NCI-H1092 (cell line): ENCODE measurements at places on chromosomes 4 and X.

DNA sequence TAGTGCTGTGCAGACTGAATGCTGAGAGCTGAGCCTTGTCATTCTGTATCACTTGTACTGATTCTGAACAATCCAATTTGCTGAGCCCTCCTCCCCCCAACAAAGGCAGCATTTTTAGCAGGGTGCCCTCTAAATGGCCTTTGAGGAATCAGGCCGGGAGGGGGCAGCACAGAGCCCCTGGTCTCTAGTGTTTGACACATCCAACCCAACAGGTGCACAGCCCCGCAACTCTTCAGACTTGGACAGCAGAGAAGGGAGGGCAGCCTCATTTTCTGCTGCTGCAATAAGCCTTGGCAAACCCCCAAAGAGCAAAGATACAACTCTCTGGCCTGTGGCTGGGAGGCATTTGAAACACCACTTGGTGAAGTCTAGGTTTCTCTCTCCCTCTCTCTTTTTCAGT is 3.4 kb downstream of the ATP1B4 start:
- peak; percentile 26 for DNase-seq

DNA sequence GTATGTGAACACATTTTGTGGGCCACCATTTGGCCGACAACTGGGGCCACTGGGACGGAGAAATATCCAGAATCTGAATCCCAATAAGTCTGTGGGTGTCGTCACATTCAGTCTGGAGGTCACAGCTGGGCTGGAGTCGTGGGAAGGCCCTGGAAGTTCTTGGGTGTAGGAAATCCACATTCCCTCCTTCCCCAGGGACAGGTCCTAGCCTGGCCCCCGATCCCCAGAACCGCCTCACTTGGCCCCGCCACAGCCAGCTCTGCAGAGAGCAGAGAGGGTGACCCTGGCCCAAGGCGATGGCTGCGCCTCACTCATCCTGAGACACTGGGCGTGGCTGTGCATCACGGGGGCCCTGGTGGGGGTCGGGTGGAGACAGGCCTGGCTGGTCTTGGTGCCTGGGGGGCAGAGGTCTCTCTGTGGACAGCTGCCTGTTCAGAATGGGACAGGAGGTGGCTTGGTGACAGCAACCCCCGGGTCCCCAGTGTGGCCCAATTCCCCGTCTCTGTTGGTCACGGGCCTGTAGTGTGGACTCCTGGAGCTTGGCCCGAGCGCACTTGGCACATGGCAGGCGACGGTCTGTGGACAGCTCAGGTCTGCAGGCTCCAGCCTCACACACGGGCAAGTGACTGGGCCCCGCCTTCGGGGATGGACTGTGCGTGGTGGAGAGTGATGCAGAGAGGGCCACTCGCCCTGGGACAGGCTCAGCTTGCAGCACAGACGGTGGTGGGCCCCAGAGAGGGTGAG is 16.4 kb downstream of the DOK7 start:
- no peak for DNase-seq

DNA sequence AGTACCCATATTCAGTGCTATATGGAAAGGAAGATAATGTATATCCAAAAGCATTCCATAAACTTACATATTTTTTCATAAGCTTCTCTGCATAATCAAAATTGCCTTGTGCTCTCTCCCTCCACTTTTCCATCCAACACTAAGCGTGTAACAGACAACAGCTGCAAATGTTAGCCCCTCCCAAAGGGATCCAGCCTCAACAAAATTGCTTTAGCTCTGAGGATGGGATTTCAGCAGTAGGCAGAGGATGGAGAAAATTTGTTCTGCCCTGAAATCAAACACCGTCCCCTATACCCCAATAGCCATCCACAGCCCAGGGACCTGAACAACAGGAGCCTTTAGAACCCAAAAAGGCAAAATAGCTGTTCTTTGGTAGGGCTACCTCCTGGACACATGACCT is 28.8 kb upstream of the FGF13 start:
- DNase-seq, result no peak

GRCh38 chr4:164591666-164592065 is 162.3 kb upstream of the SMIM31 start:
- DNase-seq, result no peak

DNA sequence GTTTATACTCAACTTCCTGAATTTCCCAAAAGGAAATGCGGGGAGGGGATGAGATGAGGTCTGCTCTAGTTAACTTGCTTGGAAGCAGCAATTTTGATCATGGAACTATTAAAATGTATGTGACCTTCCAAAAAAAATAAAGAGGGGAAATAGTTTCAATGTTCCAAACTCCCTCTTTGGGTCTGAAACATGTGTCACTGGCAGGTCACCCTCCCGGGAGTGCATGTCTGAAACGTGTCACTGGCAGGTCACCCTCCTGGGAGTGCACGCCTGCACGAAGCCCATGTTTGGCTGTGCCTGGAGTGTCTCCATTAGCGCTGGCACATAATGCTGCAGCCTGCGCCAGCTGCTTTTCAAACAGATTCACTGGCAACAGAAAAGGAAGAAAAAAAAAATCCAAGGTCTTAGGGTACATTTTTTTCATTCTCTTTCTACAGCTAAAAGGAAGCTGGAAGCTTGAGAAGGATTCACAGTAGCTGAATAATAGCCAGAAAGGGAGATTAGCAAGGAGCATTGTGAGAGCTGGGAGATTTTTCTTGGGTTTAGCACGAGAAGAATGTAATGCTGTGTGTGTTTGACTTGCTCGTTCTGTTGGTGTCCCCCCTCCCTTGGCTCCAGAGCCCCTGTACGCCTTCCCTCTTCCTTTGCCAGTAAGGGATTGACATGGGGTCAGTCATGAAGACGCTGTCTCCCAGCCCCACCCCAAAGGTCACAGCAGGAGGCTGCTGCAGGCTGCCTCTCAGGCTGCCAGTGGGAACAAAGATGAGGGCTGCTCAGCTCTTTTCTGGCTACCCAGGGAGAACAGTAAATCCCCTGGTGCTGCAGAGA is 39.2 kb upstream of the TLR3 start:
- peak; percentile 81 for DNase-seq

GRCh38 chr4:236028-236427 is 69.2 kb downstream of the ZNF732 start:
- no peak for DNase-seq

- DNase-seq, result peak; percentile 79
These were observed at the start of gene ZCCHC18 for GRCh38 chrX:104112326-104112951. Gene ZCCHC18, plus strand, starts transcription at chrX:104112523. Its CDS starts 1,589 bp downstream, at chrX:104114112.

DNA sequence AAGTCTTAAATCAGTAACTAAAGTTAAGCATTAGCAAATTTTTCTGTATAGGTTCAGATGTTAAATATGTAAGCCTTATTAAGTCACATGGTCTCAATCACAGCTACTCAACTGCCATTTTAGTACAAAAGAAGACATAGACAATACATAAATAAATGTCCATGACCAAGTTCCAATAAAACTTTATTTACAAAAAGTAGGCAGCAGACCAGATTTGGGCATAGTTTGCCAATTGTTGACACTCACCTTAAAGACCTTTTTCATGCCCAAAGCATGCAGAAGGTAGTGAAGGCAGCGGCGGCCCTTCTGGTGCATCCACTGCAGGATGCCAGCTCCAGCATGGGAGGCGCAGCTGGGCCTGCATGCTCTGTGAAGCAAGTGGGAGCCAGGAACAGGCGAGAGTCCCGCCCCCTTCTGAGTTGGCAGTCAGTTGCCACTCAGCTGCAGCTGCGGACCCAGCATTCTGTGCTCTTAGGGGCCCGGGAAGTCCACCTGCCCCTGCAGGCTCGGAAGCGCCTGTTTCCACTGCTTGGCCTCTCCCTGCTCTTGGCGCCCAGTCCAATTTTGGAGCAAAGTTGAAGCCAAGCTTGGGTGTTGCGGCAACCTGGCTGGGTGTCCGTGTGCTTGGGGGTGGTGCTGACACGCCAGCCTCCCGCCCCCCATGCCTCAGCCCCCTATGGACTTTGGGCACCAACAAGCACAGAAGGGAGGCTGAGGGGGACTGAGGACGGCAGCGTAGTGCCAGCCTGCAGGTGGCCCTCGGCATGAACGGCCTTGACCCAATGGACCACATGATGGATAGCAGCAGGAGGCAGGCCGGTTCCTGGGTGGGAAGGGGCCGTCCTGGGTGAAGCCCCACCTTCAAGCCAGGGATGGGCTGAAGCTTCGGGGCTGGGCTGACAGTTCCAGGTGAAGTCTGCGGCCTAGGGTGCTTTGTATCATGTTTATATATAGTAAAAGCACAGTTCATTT is 42.4 kb upstream of the PABPC4L start:
- no peak for DNase-seq

DNA sequence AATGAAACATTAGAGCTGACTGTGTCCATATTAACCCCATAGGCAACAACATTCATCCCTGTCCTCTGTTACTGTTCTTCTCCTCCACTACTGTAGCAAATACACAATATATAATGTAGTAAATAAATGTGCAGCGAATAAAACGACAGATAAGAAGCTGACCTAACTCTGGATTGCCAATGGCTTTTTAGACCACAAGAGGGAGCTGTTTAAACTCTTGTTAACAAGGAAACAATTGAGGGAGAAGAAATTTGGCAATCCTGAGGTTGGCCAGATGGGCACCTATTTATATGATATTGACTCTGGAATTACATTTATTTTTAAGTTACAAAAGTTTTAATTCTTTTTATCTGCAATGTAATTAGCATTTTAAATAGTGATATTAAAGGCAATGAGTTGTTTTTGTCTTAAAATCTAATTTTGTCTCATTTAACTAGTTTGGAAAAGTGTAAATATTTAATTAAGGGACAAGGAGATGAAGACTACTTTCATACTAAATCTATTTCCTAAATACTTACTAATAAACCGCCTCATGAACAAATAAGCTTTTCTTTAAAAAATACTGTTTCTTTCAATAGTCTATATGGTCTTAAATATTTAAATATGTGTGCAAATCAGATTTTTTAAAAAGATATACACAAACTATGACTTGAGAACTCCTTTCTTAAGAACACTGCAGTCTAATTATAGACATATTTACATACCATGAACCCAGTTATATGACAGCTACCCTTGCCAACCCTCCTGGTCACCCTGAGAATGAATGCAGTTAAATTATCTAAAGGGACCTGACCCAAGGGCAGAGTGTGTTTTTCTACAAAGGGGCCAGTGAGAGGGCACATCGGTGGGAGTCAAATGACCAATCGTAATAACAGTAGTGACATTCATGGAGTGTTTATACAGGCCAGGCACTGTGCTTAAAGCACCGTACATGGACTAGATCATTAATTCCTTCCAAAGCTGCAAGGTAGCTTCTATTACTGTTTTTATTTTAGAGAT is 52.9 kb upstream of the HPF1 start:
- peak; percentile 74 for DNase-seq

- no peak for DNase-seq
These were observed 1.8 kb downstream of the USP11 start for GRCh38 chrX:47234583-47234982.
